Femur (tissue), 1 donor: ENCODE measurements at places on chromosomes 5 and 9.

DNA sequence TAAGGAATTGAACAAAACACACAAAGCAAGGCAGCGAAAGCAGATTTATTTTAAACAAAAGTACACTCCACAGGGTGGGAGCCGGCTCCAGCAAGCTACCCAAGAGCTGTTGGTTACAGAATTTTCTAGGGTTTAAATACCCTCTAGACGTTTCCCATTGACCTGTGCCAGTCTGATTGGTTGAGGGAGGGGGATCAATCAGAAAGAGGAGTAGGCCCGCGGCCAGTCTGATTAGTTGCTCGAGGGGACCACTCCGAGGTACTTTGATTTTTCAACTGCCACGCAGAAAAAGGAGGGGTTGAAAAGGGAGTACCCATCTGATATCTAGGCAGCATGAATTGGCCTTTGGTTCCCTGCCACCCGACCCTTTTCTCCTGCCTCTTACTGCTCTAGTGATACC, 998 bp downstream of the SRP19 start:
- DNase-seq: no peak

DNA sequence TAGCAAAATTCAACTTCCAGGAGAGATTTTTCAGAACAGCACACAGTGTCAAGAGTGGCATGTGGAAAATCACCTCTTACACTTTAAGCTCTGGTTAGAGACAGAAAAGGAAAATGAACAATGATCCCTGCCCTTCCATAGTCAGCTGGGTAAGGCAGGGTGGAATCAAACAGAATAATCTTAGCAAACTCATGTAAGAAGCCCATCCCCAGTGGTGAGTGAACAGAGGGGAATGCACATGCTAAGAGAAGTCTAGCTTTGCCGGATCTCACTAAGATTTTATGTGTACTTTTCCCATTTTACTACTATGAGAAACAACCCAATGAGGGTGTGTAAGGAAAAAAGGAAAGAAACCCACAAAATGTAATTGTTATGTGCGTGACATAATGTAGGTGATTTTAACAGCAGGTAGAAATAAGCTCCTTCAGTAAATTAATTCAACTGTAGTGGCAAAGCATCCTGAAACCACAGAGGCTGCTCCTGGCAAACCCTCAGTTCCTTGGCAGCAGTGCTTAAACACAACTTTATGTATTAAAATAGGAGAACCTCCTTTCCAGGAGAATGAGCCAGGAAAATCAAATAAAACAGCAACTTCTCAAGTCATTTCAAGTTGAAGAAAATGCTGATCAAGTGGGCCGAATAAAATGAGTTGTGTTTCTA, 366.0 kb upstream of the TRPC7 start:
- peak; percentile 64 for DNase-seq

DNA sequence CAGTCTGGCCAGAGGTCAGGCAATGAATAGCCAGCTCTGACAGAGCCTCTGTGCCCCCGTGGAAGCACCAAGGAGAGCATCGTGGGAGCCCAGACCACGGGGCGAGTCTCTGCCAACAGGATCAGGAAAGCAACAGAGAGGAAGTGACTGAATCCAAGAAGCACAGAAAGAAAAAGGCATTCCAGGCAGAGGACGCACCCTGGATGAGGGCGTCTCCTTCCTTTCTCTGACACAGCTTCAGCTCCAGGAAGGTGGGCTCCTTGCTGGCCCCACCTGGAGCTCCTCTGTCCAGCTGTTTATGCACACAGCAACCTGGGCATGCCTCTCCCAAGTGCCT, 16.6 kb downstream of the HK3 start:
- DNase-seq: no peak

DNA sequence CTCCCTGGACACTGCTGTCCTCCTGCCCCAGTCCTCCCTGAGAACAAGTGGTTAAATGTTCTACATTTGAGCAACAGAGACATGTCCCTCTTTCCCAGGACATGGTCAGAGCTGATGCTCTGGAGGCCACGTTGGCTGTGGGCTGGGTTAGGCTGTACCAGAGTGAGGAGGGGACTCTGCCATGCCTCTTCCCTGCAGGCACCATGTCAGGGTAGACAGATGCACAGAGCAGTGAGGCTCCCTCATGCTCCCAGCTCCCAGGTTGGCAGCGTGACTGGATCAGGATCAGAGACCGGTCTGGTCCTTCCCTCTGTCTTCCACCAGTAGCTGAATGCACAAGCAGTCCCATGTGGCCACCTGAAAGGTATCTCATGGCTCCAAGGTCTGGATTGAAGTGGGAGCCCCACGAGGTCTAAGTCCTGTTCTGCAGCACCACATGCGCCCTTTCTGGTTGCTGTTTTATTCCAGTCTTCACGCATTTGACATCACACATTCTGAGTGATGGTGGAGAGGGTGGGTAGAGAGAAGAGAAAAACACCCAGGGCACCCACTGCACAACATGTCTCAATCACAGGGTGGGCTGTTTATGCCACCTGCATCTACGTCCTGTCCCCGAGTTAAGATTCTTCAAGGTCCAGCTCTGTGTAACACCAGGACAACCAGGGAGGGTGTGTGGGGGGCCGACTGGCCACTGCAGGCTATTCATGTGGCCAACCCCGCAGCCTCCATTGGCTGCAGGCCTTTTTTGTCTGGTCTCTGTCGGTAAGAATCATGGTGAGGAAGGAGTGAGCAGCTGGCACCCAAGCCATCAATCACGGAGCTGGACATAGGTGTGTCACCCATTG, 204.9 kb downstream of the FANCC start:
- no peak for DNase-seq

DNA sequence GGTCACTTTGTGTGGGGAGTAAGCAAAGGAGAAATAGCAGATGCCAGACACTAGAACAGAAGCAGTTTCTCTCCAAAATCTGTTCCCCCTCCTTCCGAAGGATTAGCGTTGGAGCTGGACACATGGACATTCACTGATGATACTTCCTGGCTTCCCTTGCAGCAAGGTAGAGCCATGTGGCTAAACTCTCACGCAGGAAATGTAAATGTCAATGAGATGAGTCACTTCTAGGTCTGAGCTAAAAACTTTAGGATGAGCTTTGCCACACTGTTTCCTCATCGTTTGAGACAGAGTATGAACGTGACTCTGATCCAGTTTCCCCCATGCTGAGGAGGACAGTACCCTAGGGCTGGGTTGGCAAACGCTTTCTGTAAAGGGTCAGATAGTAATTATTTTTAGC, 5.1 kb downstream of the BHMT2 start:
- no peak for DNase-seq

DNA sequence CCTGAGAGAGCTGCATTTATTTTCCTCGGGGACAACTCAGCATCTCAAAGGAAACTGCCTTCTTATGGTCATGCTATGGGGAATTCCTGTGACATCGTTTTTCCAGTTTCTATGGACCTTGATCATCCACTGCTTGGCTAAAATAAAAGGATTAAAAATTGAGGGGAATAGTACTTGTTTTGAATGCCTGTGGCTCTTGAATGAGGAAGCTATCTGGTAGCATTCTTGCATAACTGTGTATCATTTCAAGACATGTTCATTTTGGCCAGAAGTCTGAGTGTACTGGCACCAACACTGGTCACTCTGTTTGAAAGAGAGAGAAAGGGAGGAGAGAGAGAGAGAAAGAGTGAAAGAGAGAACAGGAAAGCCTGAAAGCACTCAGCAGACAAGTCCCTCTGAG, 116.7 kb downstream of the DOCK2 start:
- no peak for DNase-seq

DNA sequence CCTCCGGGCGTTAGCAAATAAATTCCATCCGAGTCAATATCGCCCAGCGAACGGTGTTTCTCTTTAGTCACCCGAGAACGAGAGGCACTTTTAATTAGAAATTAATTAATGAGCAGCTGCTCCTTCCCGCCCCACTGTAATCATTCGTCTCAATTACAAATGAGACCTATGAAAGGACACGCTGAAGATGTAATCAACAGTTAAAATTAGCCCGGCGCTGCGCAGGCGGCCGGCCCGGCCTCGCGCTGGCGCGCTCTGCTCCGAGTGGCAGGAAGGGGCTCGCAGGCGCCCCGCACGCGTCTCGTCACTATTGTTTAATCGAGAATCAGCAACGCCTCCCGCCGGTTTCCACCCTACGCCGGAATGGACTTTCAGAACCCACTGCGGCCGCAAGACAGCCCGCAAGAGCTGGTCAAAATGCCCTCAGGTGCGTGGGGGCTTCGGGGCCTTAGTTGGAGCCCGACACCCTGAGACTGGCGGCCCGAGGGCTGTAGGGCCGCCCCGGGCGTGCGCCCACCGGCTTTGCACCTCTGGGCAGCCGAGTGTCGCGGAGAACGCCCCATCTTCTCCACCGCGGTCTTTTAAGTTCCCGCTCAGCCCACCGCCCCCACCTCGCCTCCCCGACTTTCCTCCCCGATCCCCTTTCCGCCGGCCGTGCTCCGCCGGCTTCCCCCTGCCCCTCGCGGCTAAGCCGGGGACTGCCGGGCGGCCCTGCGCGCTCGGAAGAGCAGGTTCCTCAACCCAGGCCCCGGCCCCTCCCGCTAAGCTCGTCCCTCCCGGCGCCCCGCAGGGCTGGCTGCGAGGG, 597 bp upstream of the IRX4 start:
- DNase-seq: no peak

DNA sequence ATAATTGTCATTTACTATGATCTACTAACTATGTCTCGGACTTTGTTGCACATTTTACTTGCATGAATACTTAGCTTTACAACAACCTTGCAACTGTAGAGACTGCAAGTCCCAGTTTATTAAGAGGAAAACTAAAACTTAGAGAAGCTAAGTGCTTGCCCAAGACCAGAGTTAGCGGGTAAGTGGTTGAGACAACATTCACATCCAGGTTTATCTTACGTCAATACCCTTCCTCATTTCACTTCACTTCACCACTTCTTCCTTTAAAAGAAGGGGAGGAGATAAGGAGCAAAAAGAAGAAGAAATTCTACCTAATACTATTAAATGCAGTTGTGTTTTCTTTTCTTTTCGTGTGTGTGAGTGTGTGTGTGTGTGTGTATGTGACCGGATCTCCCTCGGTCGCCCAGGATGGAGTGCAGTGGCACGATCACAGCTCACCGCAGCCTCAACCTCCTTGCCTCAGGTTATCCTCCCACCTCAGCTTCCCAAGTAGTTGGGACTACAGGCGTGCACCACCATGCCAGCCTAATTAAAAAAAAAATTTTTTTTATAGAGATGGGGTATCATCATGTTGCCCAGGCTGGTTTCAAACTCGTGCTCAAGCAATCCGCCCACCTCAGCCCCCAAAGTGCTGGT, 37.4 kb downstream of the MEGF9 start:
- no peak for DNase-seq

DNA sequence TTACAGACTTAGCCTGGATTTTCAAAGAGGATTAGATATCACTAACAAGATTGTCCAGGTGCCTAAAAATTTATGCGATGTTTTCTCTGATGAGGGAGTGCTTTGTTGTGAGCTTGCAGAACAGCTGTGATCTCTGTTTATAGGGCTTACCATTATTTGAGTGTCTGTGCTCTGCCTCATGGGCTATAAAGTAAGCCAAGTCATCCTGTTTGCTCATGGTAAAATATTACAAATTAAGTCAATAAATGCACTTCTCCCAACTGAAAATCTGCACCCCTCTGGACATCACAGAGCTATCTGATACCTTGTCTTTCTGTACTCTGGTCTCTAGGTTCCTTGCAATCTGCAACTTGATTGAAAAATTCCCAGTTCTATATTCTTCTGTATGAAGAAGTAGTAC, 293.4 kb upstream of the ACTBL2 start:
- no peak for DNase-seq

GRCh38 chr5:80860924-80861613, 99.1 kb upstream of the RASGRF2 start:
- DNase-seq: no peak

DNA sequence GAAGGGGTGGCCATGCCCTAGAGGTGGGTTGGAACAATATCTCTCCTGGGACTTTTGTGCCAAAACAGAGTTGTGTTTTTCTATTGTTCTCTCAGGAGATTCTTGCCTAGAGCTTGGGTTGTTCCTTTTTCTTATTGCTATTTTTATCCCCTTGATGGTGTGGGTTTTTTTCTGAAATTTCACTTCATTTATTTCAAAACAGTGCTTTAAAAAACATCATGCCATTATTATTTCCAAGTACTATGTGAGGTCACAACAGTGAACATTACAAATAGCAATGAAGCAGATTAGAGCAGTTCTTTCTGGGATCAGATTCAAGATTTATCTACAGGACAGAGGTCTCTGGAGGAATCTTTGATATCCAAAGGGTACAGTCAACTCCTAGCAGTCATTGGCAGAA, 76.6 kb downstream of the ACTBL2 start:
- no peak for DNase-seq

GRCh38 chr5:66440202-66440680, 156.0 kb upstream of the MAST4 start:
- DNase-seq: peak; percentile 48

GRCh38 chr9:81417299-81417675, 272.1 kb downstream of the TLE1 start:
- no peak for DNase-seq

DNA sequence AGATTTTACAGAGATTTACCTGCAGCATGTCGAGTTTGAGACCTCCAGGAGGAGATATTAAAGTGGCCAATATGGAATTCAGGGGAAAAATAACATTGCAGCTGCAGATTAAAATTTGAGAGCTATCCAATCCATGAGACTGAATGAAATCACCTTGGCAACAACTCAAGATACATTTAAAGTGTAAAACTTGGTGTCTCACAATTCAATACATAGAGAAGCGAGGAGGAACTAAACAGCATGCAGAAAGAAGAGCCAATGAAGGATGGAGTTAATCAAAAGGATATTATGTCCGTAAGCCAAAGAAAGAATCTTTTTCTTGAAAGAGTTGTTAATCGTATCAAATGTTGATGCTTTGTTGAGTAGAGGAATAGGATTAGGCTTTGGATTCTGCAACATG, 455.1 kb downstream of the CDH18 start:
- DNase-seq: no peak

GRCh38 chr5:147880487-147880886, 2.0 kb downstream of the SCGB3A2 start:
- no peak for DNase-seq

- no peak for DNase-seq
Observed at GRCh38 chr9:110615498-110615897, 36.0 kb upstream of the SVEP1 start.

DNA sequence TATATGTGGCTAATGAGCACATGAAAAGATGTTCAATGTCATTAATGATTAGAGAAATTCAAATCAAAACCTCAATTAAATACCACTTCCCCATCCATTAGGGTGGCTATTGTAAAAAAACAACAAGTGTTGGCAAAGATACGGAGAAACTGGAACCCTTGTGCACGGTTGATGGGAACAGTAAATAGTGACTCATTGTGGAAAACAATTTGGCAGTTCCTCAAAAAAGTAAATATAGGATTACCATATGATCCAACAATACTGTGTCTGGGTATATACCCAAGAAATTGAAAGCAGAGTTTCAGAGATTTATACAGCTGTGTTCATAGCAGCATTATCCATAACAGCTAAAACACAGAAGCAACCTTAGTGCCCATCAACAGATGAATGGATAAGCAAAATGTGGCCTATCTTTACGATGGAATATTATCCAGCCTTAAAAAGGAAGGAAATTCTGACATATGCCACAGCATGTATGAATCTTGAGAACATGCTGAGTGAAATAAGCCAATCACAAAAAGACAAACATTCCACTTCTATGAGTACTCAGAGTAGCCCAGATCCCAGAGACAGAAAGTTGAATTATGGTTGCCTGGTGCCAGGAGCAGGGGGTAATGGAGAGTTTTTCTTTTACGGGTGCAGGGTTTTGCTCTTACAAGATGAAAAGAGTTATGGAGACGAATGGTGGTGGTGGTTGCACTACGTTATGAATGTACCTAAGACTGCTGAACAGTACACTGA, 41.4 kb upstream of the LRRC14B start:
- no peak for DNase-seq

- no peak for DNase-seq
Observed at GRCh38 chr5:71899865-71900342, 180.8 kb downstream of the CARTPT start.

- no peak for DNase-seq
Observed at GRCh38 chr5:175897285-175897684, 25.9 kb downstream of the CPLX2 start.
